ENCODE measurements at places on chromosomes 6 and 20.
A peak's percentile ranks its signal among the peaks of the same experiment; 100 is the strongest.

GRCh38 chr20:24469116-24469893 lies at the start of gene SYNDIG1:
SYNDIG1 (plus strand) TSS chr20:24469629; CDS start chr20:24543098, 73,469 bp downstream.
- peak; percentile 25 for DNase-seq

GRCh38 chr20:44217342-44218092 lies 6.9 kb upstream of the OSER1 start:
- peak; percentile 51 for DNase-seq

DNA sequence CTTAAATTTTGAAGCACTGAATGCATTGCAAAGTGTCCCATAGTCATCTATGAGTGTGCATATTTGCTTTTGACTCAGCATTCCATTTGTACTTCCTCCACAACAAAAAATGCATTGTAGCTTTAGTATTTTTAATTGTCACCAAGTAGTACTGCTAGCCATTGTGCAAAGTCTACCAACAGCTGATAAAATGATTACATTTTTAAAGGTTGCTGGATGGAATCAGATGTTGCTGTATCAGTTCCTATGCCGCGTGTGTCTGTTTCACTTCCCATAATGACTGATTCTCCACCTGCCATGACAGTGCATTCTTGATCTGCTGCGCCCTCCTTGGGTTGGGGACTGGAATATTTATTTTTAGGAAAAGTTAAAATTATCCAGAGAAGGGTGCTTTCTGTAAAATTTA lies 41.2 kb downstream of the SLX4IP start:
- DNase-seq, result no peak

GRCh38 chr6:2178125-2178524 lies 67.3 kb downstream of the GMDS start:
- no peak for DNase-seq

DNA sequence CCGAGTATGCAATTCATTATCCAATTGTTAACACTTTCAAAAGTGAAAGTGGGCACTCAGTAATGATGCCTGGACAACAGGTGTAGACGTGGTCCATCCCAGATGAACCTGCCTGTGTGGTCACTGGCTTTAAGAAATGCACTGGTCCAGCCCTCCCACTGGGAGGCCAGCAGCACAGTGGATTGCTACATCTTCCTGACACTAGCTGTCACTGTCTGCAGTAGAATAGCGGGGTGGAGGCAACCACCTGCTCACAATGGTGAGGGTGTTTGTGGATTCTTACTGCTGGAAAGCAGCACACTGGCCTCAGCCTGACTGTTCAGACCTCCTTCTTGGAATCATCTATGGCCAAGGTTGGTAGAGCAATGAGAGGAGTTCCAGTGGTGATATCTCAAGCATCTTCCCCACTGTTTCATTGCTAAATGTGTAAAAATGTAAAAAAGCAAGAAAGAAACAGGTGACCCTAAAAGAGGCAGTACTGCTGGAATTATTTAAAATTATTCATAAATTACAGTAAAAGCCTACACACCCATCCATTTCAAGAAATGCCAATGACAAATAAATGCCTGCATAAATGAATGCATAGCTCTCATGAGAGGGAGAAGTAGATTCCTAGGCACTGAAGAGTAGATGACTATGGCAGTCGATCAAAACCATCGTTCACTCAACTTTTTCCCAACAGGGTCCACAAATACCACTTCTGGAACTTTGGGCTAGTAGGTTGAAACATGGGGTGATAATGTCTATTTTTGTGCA lies 228.0 kb upstream of the PLN start:
- DNase-seq, result peak; percentile 51

GRCh38 chr20:18466574-18466893 lies 296 bp downstream of the DZANK1 start:
- DNase-seq, result peak; percentile 82

DNA sequence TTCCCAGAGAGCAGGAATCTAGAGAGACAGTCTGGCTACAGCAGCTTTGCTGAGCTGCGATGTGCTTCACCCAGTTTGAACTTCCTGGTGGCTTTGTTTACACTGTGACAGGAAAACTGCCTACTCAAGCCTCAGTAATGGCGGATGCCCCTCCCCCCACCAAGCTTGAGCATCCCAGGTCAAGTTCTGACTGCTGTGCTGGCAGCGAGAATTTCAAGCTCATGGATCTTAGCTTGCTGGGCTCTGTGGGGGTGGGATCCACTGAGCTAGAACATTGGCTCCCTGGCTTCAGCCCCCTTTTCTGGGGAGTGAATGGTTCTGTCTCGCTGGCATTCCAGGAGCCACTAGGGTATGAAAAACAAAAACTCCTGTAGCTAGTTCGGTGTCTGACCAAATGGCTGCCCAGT lies 91.0 kb upstream of the ESR1 start:
- no peak for DNase-seq

DNA sequence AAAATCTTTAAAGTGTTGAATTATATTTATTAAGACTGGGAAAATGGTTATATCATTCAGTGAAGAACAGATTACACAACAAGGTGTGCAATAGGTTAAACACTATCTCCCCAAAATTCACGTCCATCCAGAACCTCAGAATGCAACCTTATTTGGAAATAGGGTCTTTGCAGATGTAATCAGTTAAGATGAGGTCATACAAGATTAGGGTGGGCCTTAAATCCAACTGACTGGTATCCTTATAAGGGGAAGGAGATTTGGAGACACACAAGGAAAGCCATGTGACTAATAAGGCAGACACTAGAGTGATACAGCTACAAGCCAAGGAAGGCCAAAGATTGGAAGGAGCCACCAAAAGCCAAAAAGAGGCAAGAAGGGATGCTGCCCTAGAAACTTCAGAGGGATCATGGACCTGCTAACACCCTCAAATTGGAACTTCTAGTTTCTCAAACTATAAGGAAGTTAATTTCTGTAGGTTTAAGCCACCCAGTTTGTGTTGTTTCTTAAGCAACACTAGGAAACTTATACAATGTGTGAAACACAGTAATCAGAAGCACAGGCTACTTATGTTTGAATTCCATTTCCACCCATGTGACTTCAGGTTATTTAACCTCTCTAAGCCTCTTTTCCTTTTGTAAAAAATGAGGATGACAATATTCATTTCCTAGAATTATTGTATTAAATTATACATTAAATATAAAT lies 16.9 kb downstream of the ILRUN start:
- DNase-seq, result no peak

DNA sequence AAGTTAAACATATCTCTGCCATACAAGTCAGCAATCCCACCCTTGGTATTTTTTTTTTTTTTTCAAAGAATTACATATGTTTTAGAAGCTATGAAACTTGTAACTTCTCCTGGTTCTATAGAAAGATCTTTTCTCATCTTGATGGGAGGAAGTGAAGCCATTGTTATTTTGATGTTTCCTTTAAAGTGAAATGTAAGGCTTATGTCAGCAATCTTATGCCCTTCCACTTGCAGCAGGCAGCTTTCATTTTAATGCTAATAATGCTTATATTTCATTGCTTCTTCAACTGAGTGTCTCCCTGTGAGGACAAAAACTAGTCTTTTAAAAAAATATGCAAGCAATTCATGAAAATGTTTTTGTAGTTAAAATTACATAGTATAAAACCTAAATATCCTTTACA lies 1614.7 kb downstream of the KHDRBS2 start:
- DNase-seq, result no peak

- no peak for DNase-seq
Observed at GRCh38 chr20:59813126-59813947, 120.1 kb downstream of the SYCP2 start.

GRCh38 chr20:6920991-6921613 lies 153.6 kb downstream of the BMP2 start:
- no peak for DNase-seq

- DNase-seq, result no peak
Observed at GRCh38 chr6:30156262-30156599, 4.8 kb downstream of the TRIM10 start.

- no peak for DNase-seq
Observed at GRCh38 chr6:33198853-33199436, 1.5 kb downstream of the RXRB start.

DNA sequence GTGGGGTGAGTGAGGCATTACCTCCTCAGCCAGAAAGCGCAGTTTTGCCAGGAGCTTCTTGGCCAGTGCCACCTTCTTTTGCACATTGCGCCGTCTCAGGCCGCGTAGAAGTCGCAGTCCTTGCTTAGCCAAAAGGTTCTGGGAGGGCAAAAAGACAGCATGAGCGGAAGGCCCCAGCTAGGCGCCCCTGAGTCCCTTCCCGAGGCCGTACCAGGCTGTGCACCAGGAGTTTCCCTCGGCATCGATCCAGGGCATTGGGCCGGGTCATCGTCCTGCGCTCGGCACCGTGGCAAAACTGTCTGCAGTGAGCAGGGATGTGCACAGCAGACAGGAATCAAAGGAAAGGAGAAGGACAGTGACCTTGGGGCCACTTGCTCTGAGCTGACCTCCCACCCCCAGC lies 20.2 kb upstream of the SPAG4 start:
- DNase-seq, result no peak

DNA sequence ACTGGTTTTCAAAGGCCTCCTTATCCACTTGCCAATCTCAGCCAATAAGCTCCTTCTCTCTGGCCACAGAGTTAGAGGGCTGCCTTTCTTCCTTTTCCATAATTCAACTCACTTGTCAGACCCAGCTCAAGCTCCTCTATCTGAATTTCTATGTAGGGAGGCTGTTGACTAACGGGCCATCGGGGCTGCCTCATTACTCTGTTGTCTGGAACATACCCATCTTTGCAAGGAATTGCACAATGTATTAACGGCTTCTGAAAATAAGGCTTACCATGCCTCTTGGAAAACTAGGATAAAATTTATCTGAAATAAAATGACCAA lies 28.5 kb upstream of the KIF6 start:
- DNase-seq, result no peak

DNA sequence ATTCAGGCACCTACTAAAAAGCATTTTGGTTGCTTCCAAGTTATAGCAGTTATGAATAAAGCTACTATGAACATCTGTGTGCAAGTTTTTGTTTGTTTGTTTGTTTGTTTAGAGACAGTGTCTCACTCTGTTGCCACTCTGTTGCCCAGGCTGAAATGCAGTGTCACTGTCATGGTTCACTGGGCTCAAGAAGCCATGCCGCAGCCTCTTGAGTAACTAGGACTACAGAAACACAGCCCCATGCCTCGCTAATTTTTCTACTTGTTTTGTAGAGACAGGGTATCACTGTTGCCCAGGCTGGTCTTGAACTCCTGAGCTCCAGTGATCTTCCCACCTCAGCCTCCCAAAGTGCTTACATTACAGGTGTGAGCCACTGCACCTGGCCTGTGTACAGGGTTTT lies 795.9 kb downstream of the EPHA7 start:
- no peak for DNase-seq

DNA sequence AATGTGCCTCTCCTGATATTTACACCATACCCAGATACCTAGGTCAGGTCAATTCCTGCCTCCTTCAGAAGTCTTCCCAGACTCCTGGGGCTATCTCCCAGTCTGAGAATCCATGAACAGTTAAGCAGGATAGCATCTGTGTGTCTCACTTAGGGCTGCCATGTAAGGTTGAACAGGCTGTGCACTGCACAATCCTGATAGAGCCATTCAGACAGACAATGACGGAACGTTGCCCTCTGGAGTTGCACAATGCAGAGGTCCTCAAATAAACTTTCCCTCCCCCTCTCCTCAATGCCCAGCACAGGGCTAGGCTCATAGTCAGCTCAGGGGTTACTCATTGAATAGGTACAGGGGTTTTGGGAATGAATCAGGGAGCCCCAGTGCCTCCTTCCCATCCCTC lies 89.7 kb downstream of the CD40 start:
- DNase-seq, result no peak

GRCh38 chr6:51928320-51928719 lies 159.1 kb downstream of the PKHD1 start:
- DNase-seq, result no peak

DNA sequence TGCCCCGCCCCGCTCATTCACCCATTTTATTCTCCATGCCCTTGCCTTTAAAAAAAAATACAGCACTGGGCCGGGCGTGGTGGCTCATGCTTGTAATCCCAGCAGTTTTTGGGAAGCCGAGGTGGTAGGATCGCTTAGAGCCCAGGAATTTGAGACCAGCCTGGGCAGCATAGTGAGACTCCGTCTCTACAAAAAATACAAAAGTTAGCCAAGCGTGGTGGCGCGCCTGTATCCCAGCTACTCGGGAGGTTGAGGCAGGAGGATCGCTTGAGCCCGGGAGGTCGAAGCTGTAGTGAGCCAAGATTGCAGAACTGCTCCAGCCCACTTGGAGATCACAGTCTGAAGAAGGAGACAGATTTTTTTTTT lies 407 bp upstream of the KIF6 start:
- no peak for DNase-seq

DNA sequence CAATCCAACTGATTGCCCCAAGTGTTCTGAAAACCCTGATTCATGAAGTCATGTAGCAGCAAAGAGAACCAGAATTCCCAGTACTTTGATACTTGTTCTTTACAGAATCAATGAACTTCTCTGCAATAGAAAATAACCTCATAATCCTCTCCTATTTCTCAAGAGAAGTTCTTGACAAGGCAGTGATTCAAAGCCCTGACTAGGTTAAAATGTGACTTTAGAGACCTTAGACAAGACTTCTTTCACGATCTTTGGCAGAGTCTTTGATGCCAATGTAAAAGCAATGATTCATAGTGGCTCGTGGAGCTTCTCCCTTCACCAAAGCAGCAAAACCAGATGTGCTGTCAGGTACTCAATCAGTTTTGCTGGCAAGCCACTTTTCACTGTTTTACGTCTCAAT lies 95.2 kb downstream of the CDK19 start:
- DNase-seq, result no peak

GRCh38 chr6:142301651-142302391 lies at the start of gene ADGRG6:
ADGRG6 (plus strand) TSS chr6:142302007; CDS start chr6:142302330, 323 bp downstream.
- no peak for DNase-seq

GRCh38 chr6:10373642-10374359 lies 41.1 kb downstream of the TFAP2A start:
- DNase-seq, result no peak

- no peak for DNase-seq
Observed at GRCh38 chr6:138099832-138100231, 7.4 kb downstream of the PERP start.

Measured in NCI-H1092 (cell line).